ENCODE measurements at places on chromosomes 5 and 9.

GRCh38 chr9:8457055-8457454 is 657.5 kb upstream of the DMAC1 start:
- no peak for DNase-seq

GRCh38 chr5:3825531-3826451 is 230.2 kb downstream of the IRX1 start:
- DNase-seq, result no peak

DNA sequence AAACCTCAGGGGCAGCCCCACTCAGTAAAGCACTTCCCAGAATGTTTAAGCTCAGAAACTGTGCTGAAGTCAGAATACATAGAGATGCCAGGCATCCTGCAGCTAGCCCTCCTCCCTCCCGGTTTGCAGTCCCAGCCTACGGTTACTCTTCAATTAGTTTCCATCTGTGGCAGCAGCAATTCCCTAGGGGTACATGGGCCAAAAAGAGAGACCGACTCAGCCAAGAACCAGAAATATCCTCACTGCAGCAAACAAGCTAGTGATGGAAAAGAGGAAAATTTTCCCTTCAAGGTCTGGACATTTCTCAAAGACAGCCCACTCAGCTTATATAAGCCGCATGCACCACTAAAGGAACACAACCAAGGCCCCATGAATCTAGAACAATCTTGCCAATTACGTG is 89.1 kb upstream of the PPP2R2B start:
- DNase-seq, result no peak

DNA sequence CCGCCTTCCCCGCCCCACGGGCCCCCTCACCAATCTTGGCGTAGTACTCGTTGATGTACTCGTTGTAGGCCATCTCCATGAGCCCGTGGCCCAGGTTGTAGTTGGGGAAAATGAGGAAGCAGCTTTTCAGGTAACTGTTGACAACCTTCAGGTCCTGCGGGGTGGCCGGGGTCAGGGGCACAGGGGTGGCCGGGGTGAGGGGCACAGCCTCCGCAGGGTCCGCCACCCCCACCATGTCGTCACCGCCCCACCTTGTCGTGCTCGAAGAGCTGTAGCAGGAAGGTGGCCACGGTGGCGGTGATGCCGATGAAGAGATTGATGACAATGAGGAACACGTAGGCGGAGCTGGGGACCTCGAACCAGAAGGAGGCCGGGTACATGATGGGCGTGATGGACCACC is 14.8 kb upstream of the CLIC3 start:
- no peak for DNase-seq

DNA sequence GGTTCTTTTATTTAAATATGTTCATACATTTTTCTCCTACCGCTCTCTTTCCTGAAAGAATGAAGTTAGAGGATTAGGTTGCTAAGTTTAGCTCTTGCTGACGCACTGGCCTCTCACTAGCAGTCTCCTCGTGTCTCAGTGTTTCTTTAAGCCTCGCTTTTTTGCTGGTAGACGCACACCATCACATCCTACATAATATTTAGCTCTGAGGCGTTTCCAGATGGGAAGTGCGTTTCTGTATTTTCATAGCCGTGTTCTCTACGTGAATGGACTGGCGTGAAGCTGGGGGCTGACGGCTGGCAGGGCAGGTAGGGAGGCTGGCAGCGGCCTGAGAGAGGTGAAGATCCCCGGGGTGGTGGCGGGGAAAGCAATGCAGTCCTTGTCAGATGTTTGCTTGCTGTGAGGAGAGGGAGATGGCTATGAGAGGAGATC is 79.2 kb upstream of the SPRY4 start:
- DNase-seq, result no peak

DNA sequence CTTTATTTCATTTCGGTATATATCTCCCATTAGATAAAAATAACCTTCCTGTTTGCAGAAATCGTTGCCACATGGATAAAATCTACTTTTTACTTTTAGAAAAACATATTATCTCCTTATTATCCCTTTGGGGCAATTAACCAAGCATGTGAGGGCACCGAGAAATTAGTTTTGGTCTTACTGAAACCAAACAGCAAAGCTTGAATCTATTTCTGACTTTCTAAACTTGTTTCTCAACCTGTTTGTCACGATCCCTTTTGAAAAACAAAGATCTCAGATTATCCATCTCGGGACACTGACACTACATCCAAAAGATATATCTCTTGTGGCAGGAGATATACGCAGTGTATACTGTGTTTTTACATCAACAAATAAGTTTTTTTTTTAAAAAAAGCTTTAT is 2.3 kb downstream of the TUT7 start:
- no peak for DNase-seq

- DNase-seq, result no peak
Measured at GRCh38 chr5:124645396-124645795, 101.0 kb downstream of the ZNF608 start.

GRCh38 chr5:73435759-73436534 is 12.6 kb downstream of the FOXD1 start:
- DNase-seq, result no peak

DNA sequence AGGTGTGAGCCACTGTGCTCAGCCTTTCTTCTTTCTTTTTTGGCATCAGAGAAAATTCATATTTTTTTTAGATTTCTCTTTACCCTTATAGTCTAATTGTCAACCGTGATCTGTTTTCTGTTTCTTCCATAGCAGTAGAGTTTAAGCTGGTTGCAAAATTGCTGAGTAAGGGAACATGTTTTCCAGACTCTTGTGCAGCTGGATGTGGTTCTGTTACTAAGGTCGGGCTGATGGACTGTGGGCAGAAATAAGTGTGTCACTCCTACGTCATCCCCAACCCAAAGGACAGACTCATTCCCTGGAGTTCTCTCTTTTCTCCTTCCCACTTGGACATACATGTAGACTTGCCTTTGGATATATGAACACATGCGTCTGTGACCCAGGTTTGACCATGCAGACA is 64.1 kb upstream of the GOLM1 start:
- DNase-seq, result no peak
